Stimulated activated naive B cell treated with anti-CD40 and anti-IgM and Interleukin-4, amounts not matched to agents 10 μg/mL and 1 μg/mL and 100 μg/mL, for 72 hours (primary cell): ENCODE measurements at places on chromosomes 4 and X.

GRCh38 chr4:87112063-87112462 is 108.4 kb downstream of the KLHL8 start:
- no peaks in the 10 kb centered on the region for H3K27me3 ChIP-seq
- DNase-seq = no peak
- no peaks in the 10 kb centered on the region for H3K4me1 ChIP-seq
- peaks cover 31% of the 10 kb centered on the region for H3K36me3 ChIP-seq
- no peak overlapping the region for H3K4me3 ChIP-seq
- H3K27ac ChIP-seq = no peak overlapping the region

- no peak for DNase-seq
- no peak overlapping the region for H3K4me3 ChIP-seq
- peaks cover 9% of the 10 kb centered on the region for H3K4me1 ChIP-seq
- peaks cover 17% of the 10 kb centered on the region for H3K27me3 ChIP-seq
- H3K27ac ChIP-seq = no peak overlapping the region
These were observed 9.9 kb downstream of the CENPVL3 start for GRCh38 chrX:51608766-51609165.

GRCh38 chrX:43644124-43644701 is 11.9 kb upstream of the MAOA start:
- H3K27ac ChIP-seq = no peak overlapping the region
- H3K4me1 ChIP-seq = peaks cover 6% of the 10 kb centered on the region
- H3K36me3 ChIP-seq = no peaks in the 10 kb centered on the region
- DNase-seq = no peak
- H3K4me3 ChIP-seq = no peak overlapping the region
- peaks cover 4% of the 10 kb centered on the region for H3K27me3 ChIP-seq

- H3K4me3 ChIP-seq = no peak overlapping the region
- H3K4me1 ChIP-seq = no peaks in the 10 kb centered on the region
- no peaks in the 10 kb centered on the region for H3K36me3 ChIP-seq
- no peak overlapping the region for H3K27ac ChIP-seq
- no peak for DNase-seq
These were observed 2353.5 kb downstream of the ARAP2 start for GRCh38 chr4:33890841-33891240.

DNA sequence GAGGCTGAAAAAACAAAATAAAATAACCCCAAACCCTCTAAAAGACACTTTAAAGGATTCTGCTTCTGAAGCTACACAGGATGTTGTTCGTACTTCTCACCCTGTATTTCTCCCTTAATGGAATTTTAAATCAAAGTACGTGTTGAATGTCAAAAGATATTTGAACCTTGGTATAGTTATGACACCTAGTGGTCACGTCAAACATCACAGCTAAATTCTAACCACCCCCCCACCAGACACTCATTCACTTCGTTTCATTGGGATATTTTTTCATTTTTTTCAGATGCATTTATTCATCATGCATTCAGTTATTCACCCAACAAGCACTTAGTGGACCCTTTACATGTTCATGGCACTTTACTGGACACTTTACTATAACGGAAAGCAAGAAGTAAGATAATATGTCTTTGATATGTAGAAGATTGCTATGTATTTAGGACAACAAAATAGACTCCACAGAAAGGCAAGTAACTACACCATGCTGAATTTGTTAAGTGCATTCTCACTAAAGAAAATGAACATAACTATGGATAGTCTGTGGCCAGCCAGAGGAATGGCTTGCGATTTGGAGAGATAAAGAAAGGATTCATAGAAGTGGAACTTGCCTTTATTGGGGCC is 62.5 kb upstream of the GPR174 start:
- no peak overlapping the region for H3K4me3 ChIP-seq
- peak; percentile 13 for DNase-seq
- no peaks in the 10 kb centered on the region for H3K27me3 ChIP-seq
- H3K36me3 ChIP-seq = no peaks in the 10 kb centered on the region

GRCh38 chrX:103678199-103678993 is 8.1 kb downstream of the MORF4L2 start:
- DNase-seq = no peak
- no peak overlapping the region for H3K27ac ChIP-seq
- peaks cover 9% of the 10 kb centered on the region for H3K4me1 ChIP-seq
- H3K36me3 ChIP-seq = peaks cover 14% of the 10 kb centered on the region
- H3K27me3 ChIP-seq = no peaks in the 10 kb centered on the region

GRCh38 chr4:7343950-7344349 is 90.8 kb downstream of the PSAPL1 start:
- H3K36me3 ChIP-seq = no peaks in the 10 kb centered on the region
- H3K27ac ChIP-seq = no peak overlapping the region
- no peaks in the 10 kb centered on the region for H3K4me1 ChIP-seq
- no peak for DNase-seq
- no peaks in the 10 kb centered on the region for H3K27me3 ChIP-seq
- H3K4me3 ChIP-seq = no peak overlapping the region

DNA sequence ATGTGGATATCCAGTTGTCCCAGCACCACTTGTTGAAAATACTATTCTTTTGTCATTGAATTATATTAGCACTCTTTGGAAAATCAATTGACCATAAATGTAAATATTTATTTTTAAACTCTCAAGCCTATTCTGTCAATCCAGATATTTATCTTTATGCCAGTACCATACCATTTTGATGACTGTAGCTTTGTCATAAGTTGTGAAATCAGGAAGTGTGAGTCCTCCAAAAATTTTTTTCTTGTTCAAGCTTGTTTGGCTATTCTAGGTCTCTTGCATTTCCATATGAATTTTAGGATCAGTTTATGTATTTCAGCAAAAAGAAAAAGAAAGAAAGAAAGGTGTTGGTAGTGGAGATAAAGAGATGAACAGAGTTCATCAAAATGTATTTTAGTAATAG is 8.2 kb upstream of the SMPX start:
- no peak overlapping the region for H3K27ac ChIP-seq
- no peak for DNase-seq
- H3K27me3 ChIP-seq = peaks cover 11% of the 10 kb centered on the region
- H3K36me3 ChIP-seq = no peaks in the 10 kb centered on the region

DNA sequence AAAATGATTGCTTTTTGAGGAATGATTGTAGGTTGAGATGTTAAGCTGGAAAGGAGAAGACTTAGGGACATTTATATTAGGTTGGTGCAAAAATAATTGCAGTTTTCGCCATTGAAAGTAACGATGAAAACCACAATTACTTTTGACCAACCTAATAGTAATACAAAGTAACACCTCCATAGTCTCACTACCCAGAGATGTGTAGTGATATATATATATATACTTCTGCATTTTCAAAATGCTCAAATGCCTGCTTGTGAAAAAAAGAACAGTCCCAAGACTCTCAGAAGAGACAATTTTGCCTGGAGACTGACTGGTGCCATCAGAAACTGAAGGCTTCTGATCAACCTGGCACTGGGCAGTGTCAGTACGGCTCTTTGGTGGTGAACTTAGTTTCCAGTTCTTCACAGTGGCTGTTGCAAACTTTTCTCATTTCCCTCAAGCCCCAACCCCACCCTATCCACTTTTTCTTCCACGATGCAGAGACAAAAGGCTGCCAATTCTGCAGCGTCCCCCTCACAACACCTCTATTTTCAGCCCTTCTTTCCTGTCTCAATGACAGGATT is 35.1 kb upstream of the TAPT1 start:
- H3K27me3 ChIP-seq = no peaks in the 10 kb centered on the region
- H3K27ac ChIP-seq = peak overlapping the region; percentile 56
- no peak for DNase-seq
- peaks cover 19% of the 10 kb centered on the region for H3K36me3 ChIP-seq

DNA sequence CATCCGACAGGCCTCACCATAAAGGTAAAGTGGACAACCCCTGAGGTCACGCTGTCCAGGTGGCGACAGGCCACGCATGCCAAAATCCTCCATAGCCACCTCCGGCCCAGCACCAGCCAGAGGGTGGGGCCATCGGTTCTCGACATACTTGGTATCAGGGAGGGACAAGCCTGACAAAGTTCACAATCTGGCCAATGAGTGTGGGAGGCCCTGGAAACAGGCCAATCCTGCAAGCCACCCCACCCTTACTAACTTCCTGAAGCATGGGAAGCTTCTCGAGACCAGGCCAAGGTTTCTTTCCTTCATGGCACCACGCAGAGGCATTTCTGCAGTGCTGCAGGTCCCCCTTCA is 73.8 kb downstream of the MTMR1 start:
- no peak overlapping the region for H3K4me3 ChIP-seq
- DNase-seq = no peak
- H3K27ac ChIP-seq = no peak overlapping the region
- no peaks in the 10 kb centered on the region for H3K27me3 ChIP-seq
- H3K36me3 ChIP-seq = peaks cover 4% of the 10 kb centered on the region
- peaks cover under 1% of the 10 kb centered on the region for H3K4me1 ChIP-seq

DNA sequence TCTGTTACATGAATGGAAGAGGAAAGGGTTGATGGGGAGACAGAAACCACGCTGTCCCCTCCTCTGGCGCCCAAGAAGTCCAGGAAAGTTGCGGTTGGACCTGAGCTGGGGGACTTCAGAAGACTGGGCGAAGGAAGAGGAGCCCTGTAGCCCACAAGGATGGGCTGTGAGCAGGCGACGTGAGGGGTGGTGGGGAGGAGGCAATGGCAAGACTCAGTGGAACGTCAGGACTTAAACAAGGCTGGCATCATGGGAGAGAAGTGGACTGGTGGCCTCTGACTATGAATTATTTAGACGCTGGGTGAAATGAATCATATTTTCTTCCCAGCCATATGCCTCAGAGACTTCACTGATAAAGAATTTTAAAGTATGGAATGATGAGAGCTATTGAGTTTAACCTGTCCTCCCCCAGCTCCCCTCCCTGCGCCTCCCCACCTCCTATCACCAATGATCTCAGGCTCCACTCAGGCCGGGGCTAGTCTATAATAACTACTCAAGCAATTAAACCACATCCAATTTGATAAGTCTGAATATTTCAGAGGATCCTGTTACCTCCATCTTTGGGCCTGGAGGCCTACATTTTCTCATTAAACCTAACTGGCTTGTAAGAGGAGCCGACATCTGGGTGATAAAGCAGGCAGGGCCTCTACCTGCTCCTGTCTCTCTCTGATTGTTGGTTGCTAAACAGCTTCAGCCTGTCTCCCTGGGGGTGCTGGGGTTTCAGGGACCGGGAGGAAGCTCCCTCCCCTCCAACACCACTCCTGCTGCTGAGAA is 63.6 kb downstream of the SMIM20 start:
- H3K27me3 ChIP-seq = peaks cover 3% of the 10 kb centered on the region
- H3K36me3 ChIP-seq = peaks cover 1% of the 10 kb centered on the region
- no peak for DNase-seq
- H3K4me3 ChIP-seq = no peak overlapping the region
- H3K27ac ChIP-seq = no peak overlapping the region

- DNase-seq = no peak
- H3K4me1 ChIP-seq = no peaks in the 10 kb centered on the region
- no peak overlapping the region for H3K27ac ChIP-seq
- no peak overlapping the region for H3K4me3 ChIP-seq
- no peaks in the 10 kb centered on the region for H3K27me3 ChIP-seq
These were observed 134.3 kb upstream of the VCX2 start for GRCh38 chrX:8305350-8305749.

DNA sequence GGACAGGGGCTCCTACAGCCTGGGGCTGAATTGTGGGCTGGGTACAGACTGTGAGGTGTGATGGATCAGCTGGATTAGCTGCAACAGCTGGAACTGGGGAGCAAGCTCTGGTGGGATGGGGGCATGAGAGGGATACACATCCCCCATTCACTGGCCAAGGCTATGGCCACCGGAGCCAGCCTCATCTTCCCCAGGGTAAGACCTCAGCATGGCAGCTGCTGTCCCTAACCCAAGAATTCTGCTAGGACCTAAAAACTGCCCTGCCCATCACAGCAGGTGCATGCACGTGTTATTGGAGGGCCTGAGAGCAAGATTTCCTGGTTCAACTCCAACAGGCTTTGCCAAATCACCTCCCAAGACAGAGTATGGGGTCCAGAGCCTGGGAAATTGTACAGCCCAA is 258.6 kb upstream of the AGTR2 start:
- no peak overlapping the region for H3K4me3 ChIP-seq
- DNase-seq = no peak
- no peaks in the 10 kb centered on the region for H3K36me3 ChIP-seq
- H3K27ac ChIP-seq = no peak overlapping the region
- H3K4me1 ChIP-seq = peaks cover 10% of the 10 kb centered on the region
- H3K27me3 ChIP-seq = no peaks in the 10 kb centered on the region

GRCh38 chr4:177726111-177726510 is 283.9 kb upstream of the AGA start:
- H3K27me3 ChIP-seq = no peaks in the 10 kb centered on the region
- H3K4me3 ChIP-seq = no peak overlapping the region
- H3K4me1 ChIP-seq = no peaks in the 10 kb centered on the region
- no peak for DNase-seq
- no peak overlapping the region for H3K27ac ChIP-seq
- H3K36me3 ChIP-seq = no peaks in the 10 kb centered on the region

- H3K27ac ChIP-seq = no peak overlapping the region
- H3K36me3 ChIP-seq = no peaks in the 10 kb centered on the region
- DNase-seq = no peak
- H3K27me3 ChIP-seq = no peaks in the 10 kb centered on the region
- no peak overlapping the region for H3K4me3 ChIP-seq
These were observed 87.6 kb upstream of the PLAC1 start for GRCh38 chrX:134745636-134746409.

DNA sequence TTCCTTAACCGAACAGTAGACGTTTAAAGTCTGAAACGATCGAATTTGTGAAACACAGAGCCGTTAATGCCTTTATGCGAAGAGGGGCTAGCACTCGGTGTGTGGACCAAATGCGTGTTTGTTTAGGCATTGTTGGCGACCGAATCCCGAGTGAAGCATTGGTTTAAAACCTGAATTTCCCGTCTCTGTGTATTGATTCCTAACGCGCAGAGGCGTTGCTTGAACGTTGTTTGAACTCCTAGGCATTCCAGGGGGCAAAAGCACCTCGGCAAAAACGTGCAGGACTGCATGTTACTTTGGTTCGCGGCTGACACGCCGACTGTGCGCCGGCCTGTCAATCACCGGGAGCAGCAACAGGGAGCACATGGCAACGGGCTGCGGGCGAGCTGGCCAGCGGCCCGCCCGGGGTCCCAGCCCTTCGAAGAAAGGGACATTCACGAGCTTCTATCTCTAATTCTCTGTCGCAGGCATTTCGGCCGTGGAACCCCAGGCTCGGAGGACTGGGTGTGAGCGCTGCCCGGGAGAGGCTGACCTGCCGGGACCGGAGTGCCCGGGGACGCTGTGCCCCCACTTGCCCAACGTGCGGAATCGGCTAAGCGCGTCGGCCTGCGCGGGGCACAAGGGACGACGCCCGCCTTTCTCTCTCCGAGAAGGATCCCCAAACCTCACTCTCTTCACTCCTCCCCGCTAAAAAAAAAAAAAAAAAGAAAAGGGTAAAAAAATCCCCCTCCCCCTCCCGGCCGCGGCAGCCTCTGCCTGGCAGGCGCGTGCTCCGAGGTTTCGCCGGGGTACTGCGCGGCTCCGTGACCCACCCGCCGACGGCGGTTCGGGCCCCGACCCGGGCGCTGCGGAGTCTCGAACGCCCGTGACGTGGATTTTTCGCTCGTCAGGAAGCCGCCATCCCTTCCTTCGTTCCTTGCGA is 810 bp downstream of the SPRY1 start:
- H3K27ac ChIP-seq = peak overlapping the region; percentile 95
- peak overlapping the region; percentile 93 for H3K4me3 ChIP-seq
- no peaks in the 10 kb centered on the region for H3K27me3 ChIP-seq
- DNase-seq = peak; percentile 37
- H3K36me3 ChIP-seq = peaks cover 12% of the 10 kb centered on the region
